ENCODE measurements at places on chromosomes 6 and 20. TPM values are rescaled to one million over a fixed set of nuclear protein-coding genes. Genes with fewer than 3 reads are reported as not detected.

The NINL gene
- total RNA-seq, result 3.3 TPM

The CLPSL1 gene
- not detected for total RNA-seq

The PTCHD4 gene
- total RNA-seq, result not detected

The RGS17 gene
- total RNA-seq, result not detected

The POPDC3 gene
- not detected for total RNA-seq

- H3K4me1 ChIP-seq, result peaks cover 49% of the 10 kb centered on the region
- peak overlapping the region; percentile 23 for H3K27ac ChIP-seq
- peaks cover 22% of the 10 kb centered on the region for H3K36me3 ChIP-seq
- DNase-seq, result no peak
- peaks cover 2% of the 10 kb centered on the region for H3K27me3 ChIP-seq
These were observed 786 bp downstream of the ADRM1 start for GRCh38 chr20:62303340-62304226.

DNA sequence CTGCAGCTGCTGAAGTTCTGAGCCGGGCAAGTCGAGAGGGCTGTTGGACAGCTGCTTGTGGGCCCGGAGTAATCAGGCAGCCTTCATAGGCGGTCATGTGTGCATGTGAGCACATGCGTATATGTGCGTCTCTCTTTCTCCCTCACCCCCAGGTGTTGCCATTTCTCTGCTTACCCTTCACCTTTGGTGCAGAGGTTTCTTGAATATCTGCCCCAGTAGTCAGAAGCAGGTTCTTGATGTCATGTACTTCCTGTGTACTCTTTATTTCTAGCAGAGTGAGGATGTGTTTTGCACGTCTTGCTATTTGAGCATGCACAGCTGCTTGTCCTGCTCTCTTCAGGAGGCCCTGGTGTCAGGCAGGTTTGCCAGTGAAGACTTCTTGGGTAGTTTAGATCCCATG lies 21.2 kb upstream of the MAPK13 start:
- H3K36me3 ChIP-seq, result no peaks in the 10 kb centered on the region
- H3K4me1 ChIP-seq, result peaks cover 39% of the 10 kb centered on the region
- no peaks in the 10 kb centered on the region for H3K27me3 ChIP-seq
- H3K27ac ChIP-seq, result peak overlapping the region; percentile 77

- H3K27ac ChIP-seq, result peak within 1 kb of the TSS; percentile 96
- H3K4me1 ChIP-seq, result peaks cover 24% of the 10 kb centered on the region
- H3K36me3 ChIP-seq, result peaks cover 10% of the 10 kb centered on the region
- peak within 1 kb of the TSS; percentile 80 for H3K4me3 ChIP-seq
These were observed at the start of gene TTPAL for GRCh38 chr20:44475694-44476560. TSS of gene TTPAL (plus strand) at chr20:44475874. CDS start at chr20:44480000, 4,126 bp downstream.

GRCh38 chr6:43891072-43891870 lies 121.3 kb downstream of the VEGFA start:
- H3K27me3 ChIP-seq, result no peaks in the 10 kb centered on the region
- no peaks in the 10 kb centered on the region for H3K4me1 ChIP-seq
- H3K4me3 ChIP-seq, result no peak overlapping the region
- H3K36me3 ChIP-seq, result no peaks in the 10 kb centered on the region
- peak; percentile 2 for DNase-seq
- H3K27ac ChIP-seq, result no peak overlapping the region

GRCh38 chr6:140082867-140083297 lies 708.4 kb upstream of the CITED2 start:
- no peak for DNase-seq
- no peaks in the 10 kb centered on the region for H3K4me1 ChIP-seq
- no peaks in the 10 kb centered on the region for H3K27me3 ChIP-seq
- no peaks in the 10 kb centered on the region for H3K36me3 ChIP-seq
- no peak overlapping the region for H3K27ac ChIP-seq

DNA sequence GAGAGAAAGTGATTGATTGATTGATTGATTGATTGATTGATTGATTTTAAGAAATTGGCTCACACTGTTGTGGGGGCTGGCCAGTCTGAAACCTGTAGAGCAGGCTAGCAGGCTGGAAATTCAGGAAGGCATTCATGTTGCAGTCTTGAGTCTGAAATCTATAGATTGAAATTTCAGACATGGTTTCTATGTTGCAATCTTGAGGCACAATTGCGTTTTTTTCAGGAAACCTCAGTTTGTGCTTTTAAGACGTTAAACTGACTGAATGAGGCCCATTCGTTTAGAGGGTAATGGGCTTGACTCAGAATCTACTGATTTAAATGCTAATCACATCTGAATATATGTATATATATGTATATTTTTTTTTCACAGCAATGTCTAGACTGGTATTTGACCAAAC lies 106.3 kb downstream of the STXBP5 start:
- no peaks in the 10 kb centered on the region for H3K4me1 ChIP-seq
- no peak overlapping the region for H3K4me3 ChIP-seq
- H3K27me3 ChIP-seq, result no peaks in the 10 kb centered on the region
- no peak for DNase-seq

DNA sequence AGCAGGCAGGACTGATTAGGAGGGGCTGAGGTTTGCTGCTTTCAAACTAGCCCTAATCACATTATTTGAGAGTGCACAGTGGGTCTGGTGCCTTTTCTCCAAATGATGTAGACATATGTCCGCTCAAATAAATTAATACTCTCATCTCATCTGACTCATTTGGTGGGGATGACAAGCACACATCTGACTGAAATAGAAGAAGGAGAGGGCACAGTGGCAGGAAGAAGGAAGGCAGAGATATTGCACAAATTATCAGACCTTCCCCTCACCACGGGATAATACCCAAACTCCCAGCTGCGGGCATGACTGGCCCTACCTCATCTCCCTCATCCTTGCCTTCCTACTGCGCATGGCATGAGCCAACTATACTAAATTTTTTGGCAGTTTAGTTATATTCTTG lies 33.9 kb upstream of the TNFRSF21 start:
- H3K4me1 ChIP-seq, result no peaks in the 10 kb centered on the region
- H3K36me3 ChIP-seq, result no peaks in the 10 kb centered on the region
- H3K27ac ChIP-seq, result no peak overlapping the region
- H3K4me3 ChIP-seq, result no peak overlapping the region
- no peaks in the 10 kb centered on the region for H3K27me3 ChIP-seq
- no peak for DNase-seq

- H3K36me3 ChIP-seq, result peaks cover 2% of the 10 kb centered on the region
- DNase-seq, result no peak
- no peaks in the 10 kb centered on the region for H3K27me3 ChIP-seq
- H3K27ac ChIP-seq, result no peak overlapping the region
- H3K4me1 ChIP-seq, result no peaks in the 10 kb centered on the region
These were observed 28.3 kb downstream of the MRS2 start for GRCh38 chr6:24431045-24431451.
